Large intestine (tissue), 12 donors: ENCODE measurements at places on chromosomes 7 and 10. TPM values are rescaled to one million over a fixed set of nuclear protein-coding genes. Genes with fewer than 3 reads are reported as not detected.

GRCh38 chr7:38367301-38367890 lies 94.0 kb upstream of the TARP start:
- DNase-seq = peak; percentile 88

DNA sequence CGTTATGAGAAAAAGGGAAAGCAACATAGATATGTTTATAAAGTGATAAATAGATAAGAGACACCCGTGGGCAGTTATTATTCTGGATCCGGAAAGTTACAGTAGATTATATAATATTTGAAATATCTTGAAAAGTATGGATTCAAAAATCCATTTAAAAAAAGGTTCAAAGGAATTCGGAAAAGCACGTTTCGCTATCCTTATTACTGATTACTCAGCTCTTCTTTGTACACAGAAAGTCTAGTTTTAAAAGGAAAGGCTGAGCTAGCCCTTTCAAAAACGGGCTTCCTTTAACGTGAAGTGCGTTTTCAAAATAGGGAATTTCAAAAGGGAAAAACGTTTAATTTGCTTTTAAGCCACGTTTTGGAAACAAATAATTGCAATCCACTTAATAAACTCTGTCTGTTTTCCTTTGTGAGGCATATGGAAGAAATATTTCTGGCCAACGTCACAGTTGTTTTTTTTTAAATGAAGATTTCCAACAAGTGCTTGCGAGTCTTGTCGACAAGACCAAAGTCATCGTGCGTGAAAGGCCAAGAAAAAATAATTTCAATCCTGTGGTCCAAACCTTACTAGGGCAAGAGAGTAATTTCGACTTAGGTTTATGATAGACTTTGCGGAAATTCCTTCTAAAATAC lies 2.2 kb upstream of the SKIDA1 start:
- DNase-seq = peak; percentile 73

The MYO3A gene
- polyA plus RNA-seq = 1.8 TPM

The TLX1 gene
- polyA plus RNA-seq = 0.57 TPM

DNA sequence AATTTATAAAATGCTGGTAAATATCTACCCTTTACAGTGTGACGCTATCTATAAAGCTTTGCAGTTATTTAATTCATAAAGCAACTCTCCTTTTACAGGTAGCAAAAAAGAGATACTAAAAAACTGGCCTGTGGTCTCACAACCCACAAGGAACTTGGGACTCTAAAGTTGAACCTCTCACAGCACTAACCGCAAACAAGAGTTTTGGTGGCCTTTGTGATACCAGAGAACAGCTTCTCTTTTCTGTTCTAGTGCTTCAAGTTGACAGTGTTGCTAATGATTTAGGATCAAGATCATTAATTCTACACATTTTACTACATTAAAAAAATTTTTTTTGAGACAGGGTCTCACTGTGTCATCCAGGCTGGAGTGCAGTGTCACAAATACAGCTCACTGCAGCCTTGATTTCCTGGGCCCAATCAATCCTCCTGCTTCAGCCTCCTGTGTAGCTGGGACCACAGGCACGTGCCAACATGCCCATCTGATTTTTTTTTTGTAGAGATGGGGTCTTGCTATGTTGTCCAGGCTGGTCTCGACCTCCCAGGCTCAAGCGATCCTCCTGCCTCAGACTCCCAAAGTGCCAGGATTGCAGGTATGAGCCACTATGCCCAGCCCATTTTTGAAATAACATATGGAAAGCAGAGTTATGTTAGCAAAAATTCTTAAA lies 56.0 kb upstream of the ST8SIA6 start:
- no peak for DNase-seq

The SEC61A2 gene
- 10.1 TPM for polyA plus RNA-seq

The VIPR2 gene
- polyA plus RNA-seq = 1.4 TPM

DNA sequence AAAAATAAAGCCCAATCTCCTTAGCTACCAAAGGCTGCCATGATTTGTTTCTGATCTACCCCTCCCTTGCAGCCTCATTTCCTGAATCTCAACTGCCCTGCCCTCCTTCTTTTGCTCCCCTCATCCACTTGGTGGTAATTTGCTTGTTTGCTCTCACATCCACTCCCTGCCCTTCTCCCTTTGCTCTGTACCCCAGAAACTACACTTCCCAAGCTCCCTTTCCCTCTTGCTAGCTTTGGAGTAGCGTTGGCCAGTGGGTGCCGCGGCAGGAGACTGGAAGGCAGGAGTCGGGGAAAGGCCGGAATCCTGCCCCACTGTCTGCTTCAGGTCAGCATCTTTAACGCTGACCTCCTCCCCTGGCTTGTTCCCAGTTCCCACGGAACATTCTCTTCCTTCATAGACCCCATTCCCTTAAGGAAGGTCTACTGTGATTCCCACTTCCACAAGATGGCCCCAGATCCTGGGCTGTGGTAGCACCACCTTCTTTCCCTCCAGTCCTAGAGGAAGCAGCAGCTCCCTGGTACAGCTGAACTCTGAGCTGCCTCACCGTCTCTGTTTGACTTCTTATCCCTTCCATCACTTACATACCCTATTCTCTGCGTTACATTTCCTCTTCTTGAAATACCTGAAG lies 79.1 kb downstream of the PIK3CG start:
- no peak for DNase-seq

GRCh38 chr10:69497231-69497561 lies 45.9 kb downstream of the TSPAN15 start:
- DNase-seq = no peak

The TEX36 gene
- polyA plus RNA-seq = 0.07 TPM

- DNase-seq = no peak
These were observed 92.1 kb downstream of the PPP1R3C start for GRCh38 chr10:91540733-91541132.

DNA sequence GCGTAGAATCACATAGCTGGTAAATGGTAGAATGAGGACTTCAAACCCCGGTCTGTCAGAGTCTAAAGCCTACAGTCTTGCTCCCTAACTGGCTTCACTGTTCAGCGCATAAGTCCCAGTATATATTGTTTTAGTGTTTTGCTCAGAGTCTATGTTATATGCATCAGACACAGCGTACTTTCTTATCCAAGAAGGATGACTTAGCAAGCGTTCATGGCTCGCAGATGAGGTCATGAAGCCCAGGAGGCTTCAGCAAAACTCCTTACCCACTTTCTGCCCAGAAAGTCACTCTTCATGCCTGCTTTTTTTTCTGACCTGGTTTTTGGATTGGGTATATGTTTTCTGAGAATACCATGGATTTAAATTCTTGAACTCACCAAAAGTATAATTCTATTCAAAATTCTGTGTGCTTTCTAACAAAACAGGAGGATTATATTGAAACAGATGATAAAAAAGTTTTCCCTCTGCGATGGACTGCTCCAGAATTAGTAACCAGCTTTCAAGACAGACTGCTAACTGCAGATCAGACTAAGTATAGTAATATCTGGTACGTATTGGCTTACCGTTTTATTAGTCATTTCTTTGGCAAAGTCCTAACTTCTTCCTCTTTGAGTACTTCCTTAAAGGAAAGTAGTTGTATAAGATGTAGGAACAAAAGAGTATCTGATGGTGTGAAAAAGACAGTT lies 24.6 kb upstream of the BHLHA15 start:
- DNase-seq = no peak

DNA sequence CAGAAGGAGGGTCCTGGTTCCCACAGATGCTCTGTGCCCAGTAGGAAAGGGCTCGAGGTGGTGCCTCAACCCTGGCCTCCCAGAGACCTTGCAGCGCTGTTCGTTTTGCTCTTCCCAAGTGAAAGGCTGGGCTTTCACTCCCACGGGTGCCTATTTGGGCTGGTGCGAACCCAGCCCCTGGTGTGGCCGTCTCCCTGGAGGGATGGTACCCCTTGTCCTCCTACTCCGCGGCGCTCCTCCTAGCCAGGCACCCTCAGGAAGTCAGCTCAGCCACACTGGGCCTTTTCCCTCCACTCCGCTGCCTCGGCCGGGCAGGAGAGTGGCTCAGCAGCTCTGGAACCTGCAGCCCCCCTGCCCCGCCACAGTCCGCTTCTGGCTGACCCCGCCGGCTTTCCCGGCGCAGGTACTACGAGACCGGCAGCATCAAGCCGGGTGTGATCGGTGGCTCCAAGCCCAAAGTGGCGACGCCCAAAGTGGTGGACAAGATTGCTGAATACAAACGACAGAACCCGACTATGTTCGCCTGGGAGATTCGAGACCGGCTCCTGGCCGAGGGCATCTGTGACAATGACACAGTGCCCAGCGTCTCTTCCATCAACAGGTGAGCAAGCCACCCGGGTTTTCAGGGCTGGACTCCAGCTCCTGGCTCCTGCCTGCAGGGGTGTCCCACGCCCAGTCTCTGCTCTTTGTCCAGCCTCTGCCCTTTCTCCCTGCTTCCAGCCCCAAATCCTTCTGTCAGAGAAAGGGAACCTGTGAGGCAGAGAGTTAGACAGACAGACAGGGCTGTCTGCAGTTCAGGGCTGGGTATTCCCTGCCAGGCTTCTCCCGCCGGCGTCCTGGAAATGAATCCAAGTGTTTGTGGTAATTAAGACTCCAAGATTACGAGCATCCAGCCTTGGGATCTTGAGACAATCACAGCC lies 5.2 kb downstream of the PAX2 start:
- DNase-seq = no peak

The PON1 gene
- polyA plus RNA-seq = 2.3 TPM

DNA sequence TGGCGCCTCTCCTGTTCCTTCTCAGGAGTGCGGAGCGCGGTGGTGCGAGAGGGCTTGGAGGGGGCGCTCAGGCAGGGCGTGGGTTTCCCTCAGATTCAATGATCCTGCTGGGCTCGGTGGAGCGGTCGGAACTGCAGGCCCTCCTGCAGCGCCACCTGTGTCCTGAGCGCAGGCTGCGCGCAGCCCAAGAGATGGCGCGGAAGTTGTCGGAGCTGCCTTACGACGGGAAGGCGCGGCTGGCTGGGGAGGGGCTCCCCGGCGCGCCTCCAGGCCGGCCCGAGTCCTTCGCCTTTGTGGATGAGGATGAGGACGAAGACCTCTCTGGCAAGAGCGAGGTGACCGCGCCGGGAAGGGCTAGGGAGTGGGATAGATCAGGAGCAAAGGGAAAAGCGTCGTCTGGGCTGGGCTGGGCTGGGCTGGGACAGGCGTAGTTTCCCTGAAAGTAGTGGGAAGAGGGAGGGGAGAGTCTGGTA lies 17.0 kb downstream of the FAM131B start:
- peak; percentile 52 for DNase-seq

- no peak for DNase-seq
These were observed 277.3 kb upstream of the SEMA3D start for GRCh38 chr7:85464042-85464651.
